Lower lobe of right lung (tissue), 2 donors: ENCODE measurements at places on chromosomes 6 and 20. TPM values are rescaled to one million over a fixed set of nuclear protein-coding genes. Genes with fewer than 3 reads are reported as not detected.

TMC2 gene
- 0.92 TPM for total RNA-seq

MATN4 gene
- total RNA-seq: not detected

PKHD1 gene
- total RNA-seq: 0.09 TPM

TNXB gene
- 120 TPM for total RNA-seq

PPP1R3G gene
- total RNA-seq: 0.41 TPM

MLN gene
- not detected for total RNA-seq

GPLD1 gene
- total RNA-seq: 3.6 TPM

RSPO4 gene
- total RNA-seq: 5.7 TPM

MEP1A gene
- 0.41 TPM for total RNA-seq

TREML2 gene
- total RNA-seq: 1.4 TPM

- DNase-seq: no peak
Measured at GRCh38 chr6:13332349-13332706, 4.0 kb upstream of the TBC1D7 start.

DNA sequence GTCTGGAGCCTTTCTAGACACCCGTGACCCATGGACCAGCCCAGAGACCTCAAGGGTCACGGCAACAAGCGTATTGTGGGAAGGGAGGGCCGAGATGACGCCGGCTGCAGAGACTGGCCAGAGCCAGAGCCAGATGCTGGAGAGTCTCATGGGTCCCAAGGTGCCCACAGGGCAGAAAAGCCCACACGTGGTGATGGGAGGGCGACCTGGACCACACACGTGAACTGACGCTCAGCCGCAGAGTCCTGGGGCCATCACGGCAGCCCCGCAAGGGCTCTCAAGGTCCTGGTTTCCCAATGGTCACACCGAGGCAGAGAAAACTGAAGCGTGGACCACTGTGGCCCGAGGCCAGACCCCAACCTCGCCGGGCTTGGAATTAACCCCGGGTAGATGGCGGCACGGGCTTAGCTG lies 92.6 kb downstream of the YTHDF1 start:
- DNase-seq: no peak

DNA sequence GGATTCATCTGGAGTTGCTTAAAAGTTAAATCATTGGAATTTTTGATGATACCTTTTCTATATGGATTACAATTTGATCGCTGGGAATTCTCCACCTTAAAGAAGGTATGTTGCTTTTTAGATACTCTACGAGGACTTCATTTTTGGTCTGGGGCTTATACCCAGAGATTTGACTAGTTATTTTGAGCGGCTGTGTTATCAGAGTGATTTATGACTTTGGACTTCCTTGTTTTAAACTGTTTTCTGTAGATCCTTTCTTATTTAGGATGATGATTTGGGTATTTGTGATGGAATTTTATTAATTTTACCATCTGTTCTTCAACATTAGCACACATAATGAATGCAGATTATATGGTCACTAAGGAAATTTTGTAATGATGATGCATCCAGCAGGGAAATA lies 75.2 kb downstream of the SOX4 start:
- DNase-seq: no peak

DNA sequence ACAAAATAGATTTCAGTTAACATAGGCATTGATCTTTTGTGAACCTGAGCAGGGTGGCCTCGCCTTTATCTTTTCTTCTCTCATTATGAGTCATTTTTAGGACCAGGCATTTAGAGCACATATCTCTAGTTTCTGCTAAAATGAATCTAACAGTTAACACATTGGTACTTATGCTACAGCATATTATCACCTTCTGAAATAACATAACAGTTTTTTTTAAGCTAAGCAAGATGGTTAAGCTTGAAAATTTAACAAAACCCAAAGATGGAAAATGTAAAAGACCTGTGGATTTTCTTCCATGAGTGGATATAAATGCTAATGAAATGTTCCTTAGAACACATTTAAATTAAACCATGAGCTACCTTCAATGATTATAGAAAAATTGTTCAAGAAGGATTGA lies 487.1 kb upstream of the RNF217 start:
- no peak for DNase-seq

DNA sequence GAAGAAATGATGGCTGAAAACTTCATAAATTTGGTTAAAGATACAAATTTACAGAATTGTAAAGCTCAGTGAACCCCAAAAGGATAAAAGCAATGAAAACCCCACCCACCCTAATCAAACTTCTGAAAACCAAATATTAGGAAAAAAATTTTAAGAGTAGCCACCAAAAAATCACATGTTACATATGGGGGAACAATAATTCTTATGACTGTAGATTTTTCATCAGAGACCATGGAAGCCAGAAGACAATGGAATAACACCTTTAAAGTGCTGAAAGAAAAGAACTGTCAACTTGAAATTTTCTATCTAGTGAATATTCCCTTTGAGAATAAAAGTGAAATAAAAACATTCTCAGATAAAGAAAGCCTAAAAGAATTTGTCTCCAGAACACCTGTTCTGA lies 24.4 kb downstream of the PROCR start:
- no peak for DNase-seq

- DNase-seq: no peak
Measured at GRCh38 chr20:47785854-47786764, 828 bp upstream of the SULF2 start.

- DNase-seq: no peak
Measured at GRCh38 chr6:38193051-38193450, 373.5 kb downstream of the ZFAND3 start.

GRCh38 chr6:88725111-88725975 lies 238.1 kb downstream of the RNGTT start:
- no peak for DNase-seq

DNA sequence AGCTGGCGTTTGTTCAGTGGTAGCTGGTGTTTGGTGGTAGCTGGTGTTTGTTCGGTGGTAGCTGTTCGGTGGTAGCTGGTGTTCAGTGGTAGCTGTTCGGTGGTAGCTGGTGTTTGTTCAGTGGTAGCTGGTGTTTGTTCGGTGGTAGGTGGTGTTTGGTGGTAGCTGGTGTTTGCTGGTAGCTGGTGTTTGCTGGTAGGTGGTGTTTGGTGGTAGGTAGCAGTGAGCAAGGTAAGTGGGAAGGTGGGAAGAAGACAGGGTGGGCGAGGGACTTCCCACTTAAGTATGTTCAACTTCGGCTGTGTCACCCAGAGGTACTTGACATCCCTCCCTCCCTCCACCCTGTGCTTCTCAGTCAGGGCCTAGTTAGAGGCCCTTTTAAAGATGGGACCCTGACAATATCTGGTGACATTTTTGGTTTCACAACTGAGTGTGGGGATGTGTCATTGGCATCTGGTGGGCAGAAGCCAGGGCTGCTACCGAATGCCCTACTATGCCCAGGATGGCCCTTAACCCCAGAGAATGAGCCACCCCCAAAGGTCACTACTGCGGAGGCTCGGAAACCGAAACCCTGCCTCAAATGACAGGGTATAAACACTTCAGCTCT lies 47.3 kb downstream of the BMP7 start:
- DNase-seq: no peak

GRCh38 chr20:50879649-50880550 lies 51.3 kb downstream of the ADNP start:
- no peak for DNase-seq

DNA sequence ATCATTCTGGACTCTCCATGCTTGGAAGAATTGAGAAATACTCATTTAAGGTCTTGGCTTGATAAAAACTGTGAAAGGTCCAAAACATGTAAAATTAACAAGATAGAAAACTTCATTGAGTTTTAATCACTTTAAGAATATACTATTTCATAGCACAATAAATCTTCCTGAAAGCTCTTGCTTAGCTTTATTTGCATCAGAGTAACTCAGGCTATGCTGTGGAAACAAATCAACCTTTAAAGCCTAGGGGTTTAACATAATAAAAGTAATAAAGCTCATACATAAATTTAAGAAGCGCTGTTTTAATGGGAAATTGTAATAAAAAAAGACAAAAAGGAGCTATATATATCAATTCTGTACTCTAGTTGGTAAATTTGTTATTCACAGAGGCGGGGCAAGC lies 77.2 kb upstream of the PTCHD4 start:
- no peak for DNase-seq

- DNase-seq: no peak
Measured at GRCh38 chr6:105881608-105882007, 204.5 kb upstream of the PRDM1 start.

GRCh38 chr20:1301031-1301529 lies 27.9 kb downstream of the SDCBP2 start:
- DNase-seq: no peak

DNA sequence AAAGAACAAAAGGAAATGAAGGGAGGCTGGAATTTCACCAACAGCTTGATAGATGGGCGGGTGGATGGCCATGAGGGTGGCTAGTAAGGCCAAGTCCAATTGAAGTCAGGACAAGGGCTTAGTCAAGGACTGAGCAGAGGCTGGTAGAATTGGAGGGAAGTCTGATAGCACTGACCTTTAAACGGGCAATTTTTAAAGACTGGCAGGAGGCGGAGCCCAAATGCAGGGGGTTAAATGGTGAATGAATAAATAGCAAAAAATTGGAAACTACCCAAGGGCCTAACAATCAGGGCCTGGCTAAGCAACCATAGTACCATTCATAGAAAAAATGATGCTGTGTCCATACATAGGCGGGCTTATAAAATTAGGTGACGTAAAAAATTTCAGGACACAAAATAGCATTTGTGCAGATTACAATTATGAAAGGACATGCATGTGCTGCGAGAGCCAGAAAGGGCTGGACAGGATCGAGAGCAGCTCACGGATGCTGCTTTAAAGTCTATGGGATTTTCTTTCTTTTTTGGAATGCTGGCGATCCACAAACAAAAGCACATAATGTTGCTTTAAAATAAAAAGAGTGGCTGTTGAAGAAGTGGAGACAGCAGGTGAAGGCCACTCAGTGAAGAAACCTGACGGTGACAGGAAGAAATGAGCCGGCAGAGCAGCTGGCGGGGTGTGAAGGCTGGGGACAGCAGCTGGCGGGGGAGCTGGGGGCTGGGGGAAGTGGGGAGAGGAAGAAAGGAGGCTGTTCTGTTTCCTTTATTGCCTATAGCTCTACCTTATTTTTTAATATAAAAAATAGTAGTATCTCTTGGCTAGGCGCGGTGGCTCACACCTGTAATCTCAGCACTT lies 42.8 kb upstream of the TAF8 start:
- DNase-seq: no peak

DNA sequence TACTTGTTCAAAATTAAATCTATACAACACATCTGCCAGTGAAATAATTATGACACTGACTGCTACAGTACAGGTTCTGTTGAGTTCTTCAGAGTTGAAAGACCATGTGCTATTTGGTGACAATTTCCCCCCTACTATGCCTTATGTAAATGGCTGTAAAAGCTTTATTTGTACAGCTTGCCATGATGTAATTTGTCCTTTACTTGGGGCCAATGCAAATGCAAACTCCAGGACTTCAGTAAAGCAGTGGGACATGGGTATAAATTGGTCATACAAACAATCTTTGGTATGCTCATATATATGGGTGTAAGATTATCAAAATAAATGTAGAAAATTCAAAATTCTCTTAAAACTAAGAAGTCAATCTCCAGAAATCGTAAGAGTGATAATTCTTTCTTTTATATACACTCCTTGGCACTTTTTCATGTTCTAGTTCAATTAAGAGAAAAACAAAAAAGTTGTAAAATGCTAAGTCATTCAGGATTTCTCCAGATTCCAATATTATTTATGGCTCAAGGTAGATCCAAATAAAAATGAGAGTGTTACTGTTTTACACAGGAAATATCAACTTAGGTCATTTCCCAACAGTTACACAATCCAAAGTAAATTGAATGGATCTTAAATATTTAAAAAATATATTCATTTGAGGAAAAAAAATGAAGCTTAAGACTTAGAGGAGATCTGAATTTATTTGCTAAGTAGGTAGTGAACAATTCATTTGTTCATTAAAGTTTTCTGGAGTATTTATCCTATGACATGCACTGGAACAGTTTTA lies 1310.5 kb upstream of the CITED2 start:
- DNase-seq: no peak

GRCh38 chr20:23668477-23668951 lies 20.3 kb downstream of the CST4 start:
- no peak for DNase-seq

- no peak for DNase-seq
Measured at GRCh38 chr6:138028893-138029292, 78.3 kb downstream of the PERP start.

DNA sequence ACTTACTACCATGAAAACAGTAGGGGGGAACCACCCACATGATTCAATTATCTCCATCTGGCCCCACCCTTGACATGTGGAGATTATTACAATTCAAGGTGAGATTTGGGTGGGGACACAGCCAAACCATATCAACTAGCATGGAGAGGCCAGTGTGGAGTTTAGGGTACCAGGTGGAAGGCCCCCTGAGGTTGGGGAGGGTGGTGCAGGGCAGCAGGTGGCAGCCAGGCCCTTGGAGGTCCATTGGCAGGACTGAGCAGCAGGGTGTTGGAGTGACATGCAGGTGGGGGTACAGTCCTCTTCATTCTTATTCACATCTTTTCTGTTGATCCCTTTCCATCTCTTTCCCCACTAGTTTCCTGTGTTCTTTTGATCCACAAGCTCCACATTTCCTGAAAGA lies 42.9 kb downstream of the PHACTR3 start:
- DNase-seq: no peak

GRCh38 chr6:41503827-41504465 lies 42.2 kb upstream of the FOXP4 start:
- DNase-seq: no peak

- DNase-seq: peak; percentile 61
Measured at GRCh38 chr6:159169193-159169555, at the start of gene FNDC1. Gene FNDC1, plus strand, starts transcription at chr6:159169400. Its CDS starts 197 bp downstream, at chr6:159169597.

- no peak for DNase-seq
Measured at GRCh38 chr20:47561180-47561579, 59.5 kb downstream of the NCOA3 start.

- DNase-seq: no peak
Measured at GRCh38 chr6:29507319-29507718, 19.6 kb upstream of the MAS1L start.

DNA sequence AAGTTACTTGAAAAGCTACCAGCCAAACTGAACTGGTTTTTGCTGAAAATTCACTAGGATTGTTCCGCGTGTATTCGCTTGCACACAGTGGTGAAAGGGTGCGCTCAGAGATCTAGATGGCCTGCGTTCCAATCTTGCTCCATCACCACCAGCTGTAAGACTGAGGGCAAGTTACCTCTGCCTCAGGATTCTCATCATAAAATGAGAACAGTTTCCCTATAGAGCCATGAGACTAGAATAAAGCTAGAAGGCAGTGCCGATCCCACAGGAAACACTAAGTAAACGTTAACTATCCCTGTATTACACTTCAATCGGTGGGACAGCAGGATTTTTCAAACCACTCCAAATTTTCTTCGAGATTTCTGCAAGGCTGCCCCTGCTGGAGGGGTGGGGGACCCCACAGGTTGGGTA lies 838 bp downstream of the AHCY start:
- DNase-seq: no peak
